Mesendoderm (in vitro differentiated cells): ENCODE measurements at places on chromosomes 2 and 18.

GRCh38 chr2:146366276-146366675 lies 1478.6 kb upstream of the ACVR2A start:
- DNase-seq: no peak

GRCh38 chr2:130912471-130912870 lies 75.8 kb downstream of the ARHGEF4 start:
- no peak for DNase-seq

GRCh38 chr2:212294816-212295215 lies 243.8 kb downstream of the ERBB4 start:
- no peak for DNase-seq

GRCh38 chr2:46803911-46804670 lies 111.5 kb downstream of the MCFD2 start:
- no peak for DNase-seq

- DNase-seq: no peak
These were observed 77.6 kb upstream of the BCL2L11 start for GRCh38 chr2:111042772-111043771.
